ENCODE measurements at places on chromosomes 1 and 21.

- peak; percentile 18 for DNase-seq
Observed at GRCh38 chr1:185860859-185861258, 126.7 kb downstream of the HMCN1 start.

- no peak for DNase-seq
Observed at GRCh38 chr1:91160363-91161075, 138.7 kb upstream of the ZNF644 start.

- no peak for DNase-seq
Observed at GRCh38 chr1:204088596-204088995, 15.7 kb downstream of the SOX13 start.

- no peak for DNase-seq
Observed at GRCh38 chr1:118117521-118117920, 67.5 kb downstream of the SPAG17 start.

- peak; percentile 93 for DNase-seq
Observed at GRCh38 chr1:164765557-164765956, 206.6 kb downstream of the PBX1 start.

- no peak for DNase-seq
Observed at GRCh38 chr1:203051841-203052324, 25.6 kb downstream of the PPFIA4 start.

DNA sequence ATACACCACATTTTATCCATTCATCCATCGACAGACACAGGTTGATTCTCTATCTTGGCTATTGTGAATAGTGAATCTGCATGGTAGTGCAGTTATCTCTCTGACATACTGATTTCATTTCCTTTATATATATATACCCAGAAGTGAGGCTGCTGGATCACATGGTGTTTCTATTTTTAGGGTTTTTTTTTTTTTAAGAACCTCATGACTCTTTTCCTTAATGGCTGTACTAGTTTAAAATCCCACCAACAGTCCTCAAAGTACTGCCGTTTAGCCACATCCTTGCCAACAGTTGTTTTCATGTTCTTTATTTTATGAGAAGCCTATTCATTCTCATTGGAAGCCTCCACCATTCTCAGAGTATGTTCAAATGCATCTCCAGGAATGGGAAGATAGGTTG, 258.7 kb upstream of the SNX7 start:
- no peak for DNase-seq

DNA sequence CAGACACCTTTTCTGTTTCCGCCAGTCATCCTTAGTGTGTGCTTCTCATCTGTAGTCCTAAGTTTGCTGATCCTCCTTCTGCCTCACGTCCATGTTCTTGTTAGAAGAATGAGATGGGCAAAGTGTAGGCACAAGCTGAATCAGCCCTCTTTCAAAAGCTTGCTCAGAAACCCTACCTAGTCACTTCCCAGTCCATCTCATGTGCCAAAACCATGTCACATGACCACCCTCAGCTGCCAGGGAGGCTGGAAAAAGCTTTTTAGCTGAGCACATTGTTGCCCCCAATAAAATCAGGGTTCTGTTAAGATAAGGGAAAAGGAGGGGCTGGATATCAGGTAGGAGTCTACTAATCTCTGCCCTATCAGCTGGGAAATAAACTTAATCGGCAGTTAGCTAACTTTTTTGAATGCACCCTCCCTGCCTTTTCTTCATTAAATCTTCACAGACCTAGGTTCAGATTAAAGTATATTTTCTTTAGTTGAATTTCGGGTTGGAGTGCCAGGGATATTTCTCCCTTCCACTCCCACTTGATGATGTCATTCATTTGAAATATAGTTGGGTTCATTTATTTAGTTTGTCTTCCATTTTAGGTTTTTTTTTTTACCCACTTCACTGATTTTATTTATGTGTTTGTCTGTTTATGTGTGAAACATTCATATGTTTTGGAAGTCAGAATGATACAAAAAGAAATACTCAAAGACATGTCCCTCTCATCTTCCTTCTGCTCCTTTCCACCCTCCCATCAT, 129.2 kb downstream of the ROR1 start:
- DNase-seq: peak; percentile 29

- DNase-seq: no peak
Observed at GRCh38 chr1:182680901-182681567, 3.4 kb downstream of the RGS8 start.

DNA sequence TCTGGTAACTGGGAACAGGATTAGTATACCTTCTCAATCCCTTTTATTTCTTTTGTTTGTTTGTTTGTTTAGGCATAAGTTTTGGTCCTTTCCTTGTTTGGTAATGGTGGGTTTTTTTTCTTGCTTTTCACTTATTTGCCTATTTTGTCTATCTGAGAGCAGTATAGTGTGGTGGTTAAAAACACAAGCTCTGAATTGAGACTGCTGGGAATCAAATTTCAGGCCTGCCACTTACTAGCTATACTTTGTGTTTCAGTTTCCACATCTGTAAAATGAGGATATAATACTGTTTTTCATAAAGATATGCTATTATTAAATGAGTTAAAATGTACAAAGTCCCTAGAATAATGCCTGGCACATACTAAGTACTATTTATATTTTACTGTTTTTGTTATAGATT, 81.6 kb upstream of the IVNS1ABP start:
- no peak for DNase-seq

- no peak for DNase-seq
Observed at GRCh38 chr1:3399732-3400131, 54.7 kb upstream of the ARHGEF16 start.

DNA sequence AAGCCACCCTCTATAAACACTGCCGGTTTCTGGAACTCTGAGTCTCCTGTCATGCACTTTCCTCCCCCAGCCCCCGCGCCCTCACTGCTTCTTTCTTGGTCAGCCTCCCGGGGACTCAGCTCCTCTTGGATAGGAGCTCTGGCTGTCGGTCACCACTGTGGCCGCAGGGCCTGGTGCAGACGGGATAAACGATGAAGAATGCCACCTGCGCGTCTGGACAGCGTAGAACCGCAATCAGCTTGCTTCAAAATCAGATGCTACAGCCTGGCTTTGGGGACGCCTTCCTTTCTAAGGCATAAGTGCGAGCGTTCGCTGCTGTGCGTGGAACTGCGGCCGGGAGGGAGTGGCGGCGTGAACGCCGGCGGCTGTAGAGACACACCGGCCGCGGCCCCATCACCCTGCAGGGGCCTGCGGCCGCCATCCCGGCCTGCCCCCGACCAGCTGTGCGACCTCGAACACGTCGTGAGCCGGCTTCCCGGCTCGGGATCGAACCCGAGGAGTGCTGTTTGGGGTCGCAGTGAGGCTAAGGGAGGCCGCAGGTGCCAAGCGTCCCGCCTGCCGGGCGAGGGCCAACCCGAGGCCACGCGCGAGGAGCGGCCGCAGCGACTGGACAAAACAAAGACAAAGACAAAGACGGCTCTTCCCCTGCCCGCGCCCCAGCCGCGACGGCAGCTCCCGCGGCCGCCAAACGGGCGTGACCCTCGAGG, 688 bp downstream of the PTTG1IP start:
- DNase-seq: peak; percentile 46

DNA sequence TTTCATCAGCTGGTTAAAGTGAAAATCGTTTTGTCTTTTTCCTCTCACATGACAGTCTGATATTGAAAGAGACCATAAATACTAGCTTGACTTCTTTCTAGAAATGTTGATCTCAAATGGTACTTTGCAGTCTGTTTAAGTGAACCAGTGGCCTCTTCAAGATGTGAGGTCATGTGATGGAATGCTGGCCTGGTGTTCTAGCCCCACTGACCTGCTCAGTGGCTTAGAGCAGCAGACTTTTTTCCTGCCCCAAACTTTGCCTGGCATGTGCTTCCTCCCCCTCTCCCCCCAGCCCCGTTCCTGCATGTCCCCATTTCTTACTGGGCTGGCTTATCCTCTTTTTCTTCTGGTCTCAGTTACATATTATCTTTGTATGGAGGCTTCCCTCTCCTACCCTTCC, 34.3 kb downstream of the ZYG11A start:
- no peak for DNase-seq

DNA sequence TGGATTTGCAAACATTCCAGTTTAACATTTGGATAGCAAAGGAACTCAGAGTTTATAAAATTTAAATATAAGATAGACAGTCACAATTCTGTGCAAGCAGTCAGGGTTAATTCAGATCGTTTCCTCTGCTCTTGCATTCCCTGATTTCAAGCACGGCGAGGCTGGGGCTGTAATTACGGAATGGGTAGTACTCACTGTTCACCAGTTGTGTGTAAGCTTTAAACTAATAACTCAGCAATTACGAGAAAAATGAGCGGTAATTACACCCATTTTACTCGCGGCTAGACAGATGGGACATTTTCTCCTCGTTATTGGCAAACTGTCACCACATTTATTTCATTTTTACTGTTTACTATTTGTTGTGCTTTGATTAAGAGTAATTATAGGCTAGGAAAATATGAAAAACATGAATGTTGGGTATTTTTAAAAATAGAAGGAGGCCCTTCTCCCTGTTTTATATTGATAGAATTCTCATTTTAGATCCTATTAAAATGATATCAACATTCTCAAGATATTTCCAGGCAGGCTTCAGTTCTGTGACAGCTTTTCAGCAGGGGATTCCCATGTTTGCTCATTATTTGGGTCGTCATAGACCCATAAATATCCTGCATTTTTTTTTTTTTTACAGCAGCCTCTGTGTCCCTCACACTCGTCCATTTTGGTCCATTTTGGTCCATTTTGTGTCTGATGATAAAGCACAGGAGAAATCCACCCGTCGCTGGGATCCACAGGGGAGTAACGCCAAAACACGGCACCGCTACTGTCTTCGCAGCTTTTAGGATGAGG, 208.3 kb downstream of the DSCAM start:
- DNase-seq: no peak

DNA sequence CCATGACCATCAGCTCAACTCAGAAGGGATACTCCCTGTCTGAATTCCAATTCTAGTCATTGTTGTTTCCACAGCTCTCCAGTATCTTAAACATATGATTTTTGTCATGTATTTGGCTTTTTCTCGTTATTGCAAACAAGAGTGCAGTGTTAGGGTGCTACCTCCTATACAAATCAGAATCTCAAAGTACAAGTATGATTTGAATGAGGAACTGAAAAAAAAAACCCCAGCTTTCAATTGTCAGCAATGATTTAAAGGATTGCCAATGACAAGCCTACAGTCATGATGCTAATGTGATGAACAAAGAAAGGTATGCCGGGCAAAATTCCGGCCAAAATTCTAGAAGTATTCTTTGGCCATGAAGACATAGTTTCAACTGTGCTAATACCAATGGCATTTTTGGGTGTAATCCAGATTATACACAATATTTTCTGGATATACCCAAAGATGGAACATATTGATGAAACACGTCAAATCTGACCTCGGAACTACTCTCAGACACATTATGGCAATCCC, 14.9 kb downstream of the TMEM35B start:
- no peak for DNase-seq

- peak; percentile 41 for DNase-seq
Observed at GRCh38 chr1:204746838-204747442, 61.4 kb upstream of the LRRN2 start.

DNA sequence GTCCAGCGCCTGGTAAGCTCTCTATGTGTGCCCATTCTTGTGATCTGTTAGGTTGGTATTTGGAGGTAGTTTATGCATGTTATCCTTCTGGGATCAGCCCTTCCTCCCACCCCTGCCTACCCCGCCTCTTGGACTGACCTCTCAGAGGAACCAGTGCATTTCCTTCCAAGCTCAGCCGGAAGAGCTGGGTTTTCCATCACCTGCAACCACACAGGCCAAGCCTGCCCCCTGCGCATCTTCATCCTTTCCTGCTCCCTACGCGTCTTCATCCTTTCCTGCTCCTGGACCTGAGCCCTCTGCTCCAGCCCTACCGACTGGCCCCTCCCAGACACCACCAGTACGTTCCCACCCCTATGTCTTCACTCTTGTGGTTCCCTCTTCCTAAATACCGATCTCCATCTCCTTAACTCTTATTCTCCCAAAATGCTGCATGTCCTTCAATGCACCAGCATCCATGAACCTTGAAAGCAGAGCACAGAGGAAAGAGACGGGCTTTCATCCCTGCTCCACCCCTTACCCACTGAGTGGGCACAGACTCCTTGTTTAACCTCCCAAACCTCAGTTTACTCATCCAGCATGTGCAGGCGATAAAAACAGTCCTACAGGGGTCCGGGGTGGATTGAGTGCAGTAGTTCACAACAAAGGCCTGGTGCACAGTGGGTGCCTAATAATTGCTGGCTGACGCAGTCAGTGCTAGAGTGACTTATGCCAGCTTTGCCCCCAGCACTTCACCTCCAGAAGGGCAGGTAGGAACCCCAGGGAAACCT, 526.3 kb downstream of the MATN1 start:
- no peak for DNase-seq

- DNase-seq: no peak
Observed at GRCh38 chr1:46159516-46159915, 15.4 kb upstream of the TSPAN1 start.

- no peak for DNase-seq
Observed at GRCh38 chr1:19650416-19651140, 6.5 kb downstream of the NBL1 start.

DNA sequence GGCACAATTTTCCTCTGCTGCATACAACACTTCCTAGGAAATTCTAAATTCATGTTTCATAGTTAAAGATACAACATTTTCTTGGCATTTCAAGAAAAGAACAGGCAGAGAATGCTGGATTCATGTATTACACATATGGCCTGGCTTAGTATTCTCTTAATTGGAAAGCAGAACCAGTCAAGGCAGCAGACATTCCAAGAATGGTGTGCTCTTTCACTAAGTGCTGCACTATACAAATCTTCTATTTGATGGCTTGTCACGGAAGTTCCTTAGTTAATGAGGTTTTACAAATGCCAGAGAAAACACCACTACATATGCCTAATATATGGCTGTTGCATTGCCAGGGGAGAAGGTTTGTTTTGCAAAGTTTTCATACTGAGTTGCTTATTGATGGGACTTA, 80.8 kb upstream of the DYNLT5 start:
- DNase-seq: no peak

DNA sequence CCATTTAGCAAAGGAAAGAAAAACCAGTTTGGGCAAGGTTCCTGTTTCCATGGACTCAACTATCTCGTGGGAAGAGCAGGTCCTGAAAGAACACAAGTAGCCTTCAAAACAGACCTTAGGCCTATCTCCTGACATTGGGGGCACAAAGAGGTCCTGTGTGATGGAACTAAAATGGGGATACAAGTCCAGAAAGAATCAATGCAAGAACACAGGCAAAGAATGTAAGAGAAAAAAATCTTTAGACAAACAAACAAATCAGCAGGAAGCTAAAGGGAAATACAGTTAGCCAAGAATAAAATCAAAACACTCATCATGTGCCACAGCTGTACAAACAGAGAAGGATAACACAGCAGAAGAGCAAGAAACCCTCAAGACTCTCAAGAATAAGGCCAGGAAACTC, 28.2 kb downstream of the SLC30A10 start:
- DNase-seq: no peak

GRCh38 chr1:31479811-31480210, 66.8 kb downstream of the SERINC2 start:
- DNase-seq: peak; percentile 34

GRCh38 chr1:176448340-176448739, 14.6 kb upstream of the PAPPA2 start:
- DNase-seq: no peak

GRCh38 chr1:33971913-33972312, 108.0 kb downstream of the HMGB4 start:
- DNase-seq: no peak

- peak; percentile 95 for DNase-seq
Observed at GRCh38 chr1:92909321-92909720, 51.9 kb downstream of the DIPK1A start.

Measured in IMR-90 (cell line).